ENCODE measurements at places on chromosomes 12 and 14.

DNA sequence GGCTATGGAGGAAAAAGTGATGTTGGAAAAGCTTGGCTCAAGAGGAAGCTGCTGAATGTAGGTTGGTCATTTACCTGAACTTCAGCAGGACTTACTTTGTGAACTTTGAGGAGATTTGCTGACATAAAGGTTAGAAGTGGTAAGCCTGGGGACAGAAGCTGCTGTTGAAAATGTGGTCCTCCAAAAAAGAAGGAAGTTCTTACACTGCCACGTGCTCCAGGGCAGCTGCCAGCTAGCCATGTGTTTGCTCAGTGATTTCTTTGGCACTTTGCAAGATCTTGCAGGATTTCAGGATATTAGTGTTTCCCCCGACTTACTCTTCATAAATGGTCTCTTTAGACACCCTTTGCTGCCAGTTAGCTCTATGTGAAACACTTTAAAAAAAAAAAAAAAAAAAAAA is 14.8 kb upstream of the DYRK2 start:
- no peak for DNase-seq

DNA sequence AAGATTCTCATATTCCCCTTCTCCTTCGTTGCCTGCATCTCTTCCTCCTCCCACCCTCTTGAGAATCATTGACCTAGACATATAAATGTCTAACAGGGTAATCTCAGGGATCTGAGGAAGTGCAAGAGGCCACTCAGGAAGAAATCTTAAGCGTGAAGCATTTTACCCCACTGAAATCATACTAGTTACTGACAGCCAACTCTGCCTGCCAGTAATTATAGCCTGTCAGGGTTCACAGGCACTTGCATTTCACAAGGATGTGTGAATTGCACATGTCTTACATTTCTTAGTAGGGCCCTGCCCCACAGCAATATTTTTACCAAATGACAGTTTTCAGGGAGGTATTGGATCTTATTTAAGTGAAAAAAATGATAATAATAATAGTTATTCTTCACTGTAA is 127.2 kb downstream of the SLC15A5 start:
- DNase-seq = no peak

GRCh38 chr12:127640181-127640886 is 626.6 kb upstream of the TMEM132C start:
- DNase-seq = no peak

DNA sequence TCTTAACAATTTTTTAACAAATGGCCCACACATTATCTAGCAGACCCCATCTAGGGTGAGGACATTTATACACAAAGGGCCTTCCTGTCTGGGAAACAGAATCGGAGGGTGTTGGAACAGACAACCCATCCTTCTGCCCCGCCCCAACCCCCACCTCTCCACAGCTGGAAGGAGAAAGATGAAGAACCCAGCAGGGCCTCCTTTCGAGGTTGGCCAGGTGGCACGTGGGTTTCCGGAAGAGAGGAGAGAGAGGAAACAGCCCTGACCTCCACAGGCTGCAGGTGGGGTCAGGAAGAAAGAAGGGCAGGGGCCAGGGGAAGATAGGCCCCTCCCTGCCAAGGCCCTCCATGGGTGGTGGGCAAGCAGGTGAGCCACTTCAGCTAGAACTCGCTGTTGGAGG is 57.2 kb downstream of the LRRC74A start:
- no peak for DNase-seq

GRCh38 chr14:73817020-73817655 is 34.5 kb upstream of the PTGR2 start:
- DNase-seq = no peak

- peak; percentile 55 for DNase-seq
Observed at GRCh38 chr12:12714276-12715021, 2.7 kb upstream of the CDKN1B start.

DNA sequence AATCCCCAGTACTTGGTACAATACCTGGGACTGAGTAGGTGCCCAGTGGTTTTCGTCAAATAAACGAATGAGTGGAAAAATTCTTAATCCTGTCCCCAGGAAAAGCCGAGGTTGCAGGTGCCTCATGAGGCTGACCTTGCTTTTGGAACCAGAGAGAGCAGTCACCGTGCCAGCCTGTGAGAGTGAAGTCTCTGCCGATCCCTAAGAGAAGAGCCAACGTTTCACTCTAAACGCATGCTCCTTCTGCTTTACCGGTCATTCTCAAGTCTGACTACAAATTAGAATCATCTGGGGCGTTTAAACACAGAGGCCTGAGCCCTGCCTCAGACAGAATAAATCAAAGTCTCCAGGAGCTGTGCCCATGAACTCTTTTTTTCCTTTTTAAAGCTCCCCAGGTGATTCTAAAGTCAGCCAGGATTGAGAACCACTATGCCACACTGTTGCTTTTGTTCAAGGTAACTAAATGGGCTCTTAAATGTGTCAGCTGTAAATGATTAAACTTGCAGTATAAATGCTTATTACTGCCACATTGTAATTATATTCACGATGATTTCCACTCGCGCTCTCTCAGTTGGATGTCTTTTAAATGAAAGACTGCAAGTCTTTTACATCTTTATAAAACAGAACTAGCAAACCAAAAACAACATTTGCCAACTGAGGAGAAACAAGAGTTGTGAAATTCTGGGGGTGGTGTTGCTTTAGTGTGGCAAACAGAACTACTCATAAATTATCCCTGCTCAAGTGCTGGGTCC is 26.9 kb downstream of the TCP11L2 start:
- no peak for DNase-seq

- DNase-seq = no peak
Observed at GRCh38 chr14:100191584-100192249, 32.3 kb upstream of the DEGS2 start.

DNA sequence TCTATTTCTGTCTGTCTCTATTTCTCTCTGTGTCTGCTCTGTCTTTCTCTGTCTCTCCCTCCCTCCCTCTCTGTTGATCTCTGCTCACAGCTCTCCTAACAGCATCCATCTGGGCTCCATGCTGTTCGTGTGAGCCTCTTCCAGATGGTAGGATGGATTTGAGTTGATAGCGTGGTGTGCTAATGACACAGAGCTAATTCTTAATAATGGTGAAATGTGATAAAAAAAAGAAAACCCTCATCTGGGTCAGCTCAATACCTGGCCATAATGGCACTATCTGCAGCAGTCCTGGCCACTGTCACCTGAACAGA is 96.4 kb downstream of the AACS start:
- no peak for DNase-seq

DNA sequence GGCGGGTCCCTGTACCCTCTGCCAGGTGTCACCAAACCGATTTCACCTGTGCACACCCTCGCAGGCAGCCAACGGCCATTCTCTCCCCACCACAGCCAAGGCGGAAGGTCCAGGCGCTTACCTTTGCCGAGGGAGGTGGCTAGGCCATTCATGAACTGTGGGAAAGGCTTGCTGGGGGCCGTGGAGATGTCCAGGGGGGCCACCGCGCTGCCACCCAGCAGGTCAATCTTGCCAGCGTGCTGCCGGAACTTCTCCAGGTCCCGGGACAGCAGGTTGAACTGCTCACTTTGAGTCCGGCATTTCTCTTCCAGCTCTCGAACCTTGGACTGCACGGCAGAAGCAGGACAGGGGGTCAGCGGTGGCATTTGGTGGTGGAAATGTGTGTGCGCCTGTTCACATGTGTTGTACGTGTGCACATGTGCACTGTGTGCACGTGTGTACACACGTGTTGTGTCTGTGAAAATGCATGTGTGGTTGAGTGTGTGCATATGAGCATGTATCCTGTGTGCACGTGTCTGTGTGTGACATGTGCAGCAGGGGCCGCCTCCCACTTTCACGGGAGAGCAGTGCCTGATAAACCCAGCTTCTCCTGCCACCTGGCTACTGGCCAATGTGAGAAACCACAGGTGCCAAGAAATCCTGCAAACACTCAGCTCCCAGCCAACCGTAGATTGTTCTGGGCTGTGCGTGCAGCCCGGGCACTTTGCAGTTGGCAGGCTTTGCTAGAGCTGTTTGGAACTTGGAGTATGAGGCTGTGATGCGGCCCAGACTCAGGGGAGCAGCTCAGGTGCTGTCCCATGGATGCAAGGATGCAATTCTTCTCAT is 118.9 kb downstream of the PIWIL1 start:
- DNase-seq = no peak

DNA sequence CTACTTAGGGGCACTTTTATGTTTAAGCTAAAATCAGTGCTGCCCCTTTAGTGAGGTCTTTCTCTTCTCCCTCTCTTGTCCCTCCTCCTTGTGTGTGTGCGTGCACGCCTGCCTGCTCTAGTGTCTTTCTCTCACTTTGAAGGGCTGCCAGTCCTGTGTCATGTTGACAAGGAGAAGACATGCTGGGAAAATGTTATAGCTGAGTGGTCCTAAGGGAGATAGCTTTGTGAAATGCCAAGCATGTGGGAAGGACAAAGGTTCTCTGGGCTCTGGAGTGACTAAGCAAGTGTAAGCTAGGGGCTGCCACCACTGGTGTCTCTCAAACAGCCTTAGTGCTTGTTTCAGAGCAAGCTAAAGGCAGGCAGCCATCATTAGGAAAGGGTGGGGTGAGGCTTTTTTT is 108.4 kb downstream of the EMP1 start:
- DNase-seq = no peak

DNA sequence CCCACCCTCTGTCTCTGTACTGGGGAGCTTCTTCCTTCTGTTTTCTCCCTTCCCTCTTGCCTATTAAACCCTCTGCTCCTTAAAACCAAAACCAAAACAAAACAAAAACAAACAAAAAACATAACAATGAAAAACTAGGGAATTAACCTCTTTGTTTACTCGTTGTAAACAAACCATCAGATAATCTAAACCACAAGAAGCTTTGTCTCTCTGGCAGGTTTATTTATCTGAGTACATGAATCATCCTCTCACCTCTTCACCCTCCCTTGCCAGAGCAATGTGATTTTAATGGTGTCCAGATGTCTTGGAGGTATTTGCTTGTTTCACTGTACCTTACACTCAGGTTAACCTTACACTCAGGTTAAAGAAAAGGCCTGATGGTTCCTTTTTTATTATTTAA is 66.1 kb downstream of the DYRK2 start:
- no peak for DNase-seq

- no peak for DNase-seq
Observed at GRCh38 chr12:49026101-49026500, 7.5 kb upstream of the PRKAG1 start.

- no peak for DNase-seq
Observed at GRCh38 chr14:42535397-42535796, 928.7 kb downstream of the LRFN5 start.

DNA sequence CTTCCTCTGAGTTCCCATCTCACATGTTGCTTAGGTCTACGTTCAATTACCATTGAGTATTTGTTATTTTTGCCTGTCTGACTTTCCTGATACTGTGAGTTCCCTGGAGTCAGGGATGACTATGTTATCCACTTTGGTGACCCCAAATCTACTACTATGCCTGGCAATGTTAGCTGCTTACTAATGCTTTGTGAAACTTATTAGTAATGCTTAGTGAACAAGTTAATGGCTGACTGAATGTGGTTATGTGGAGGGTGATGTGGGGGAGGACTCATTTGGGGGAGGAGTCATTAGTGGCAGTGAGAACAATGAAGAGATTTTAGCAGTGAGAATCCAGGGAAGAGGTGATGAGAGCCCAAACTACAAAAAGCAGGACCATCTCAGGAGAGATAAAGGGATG is 121.6 kb downstream of the KTN1 start:
- no peak for DNase-seq

- DNase-seq = no peak
Observed at GRCh38 chr14:89212386-89213235, 204.4 kb downstream of the FOXN3 start.

DNA sequence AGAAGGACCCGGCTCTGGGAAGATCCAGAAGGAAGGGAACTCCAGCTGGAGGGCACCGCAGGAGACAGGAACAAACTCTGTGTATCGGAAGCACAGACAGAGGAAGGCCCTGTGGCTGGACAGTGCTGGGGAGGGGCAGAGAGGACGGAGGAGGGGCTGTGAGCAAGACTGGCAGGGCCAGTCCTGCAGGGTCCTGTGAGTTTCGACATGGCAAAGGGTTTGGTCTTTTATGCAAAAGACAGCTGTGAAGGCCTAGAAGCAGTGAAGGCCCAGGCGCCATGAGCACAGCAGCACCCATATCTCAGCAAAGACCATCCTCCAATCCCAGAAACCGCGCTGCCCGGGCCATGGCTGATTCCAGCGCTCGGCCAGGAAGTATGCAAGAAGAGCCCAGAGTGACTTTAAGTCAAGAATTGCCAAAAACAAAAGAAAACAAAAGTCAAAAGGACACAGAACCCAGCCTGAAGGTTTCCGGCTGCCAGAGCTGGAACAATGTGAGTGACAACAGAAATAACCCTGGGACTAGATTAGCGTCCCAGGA is 126.5 kb downstream of the NCOR2 start:
- DNase-seq = no peak

- DNase-seq = no peak
Observed at GRCh38 chr12:72011374-72011773, 72.7 kb downstream of the TPH2 start.

DNA sequence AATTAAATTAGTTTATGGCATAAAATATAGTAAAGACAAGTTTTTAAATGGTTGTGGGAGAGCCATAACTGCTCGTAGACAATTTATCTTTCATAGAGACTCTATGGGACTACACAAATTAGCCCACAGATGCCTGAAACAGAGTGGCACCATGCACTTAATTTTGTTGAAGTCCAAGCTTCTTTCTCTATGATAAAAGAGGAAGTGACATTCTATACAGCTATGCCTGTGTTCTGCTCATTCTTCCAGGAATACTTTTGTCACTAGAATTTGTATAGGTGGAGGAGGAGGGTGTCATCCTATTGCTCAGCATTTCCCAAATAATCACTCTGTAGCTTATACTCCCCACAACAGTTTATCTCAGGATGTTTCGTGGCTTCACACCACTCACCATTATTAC is 43.7 kb upstream of the KICS2 start:
- DNase-seq = no peak

DNA sequence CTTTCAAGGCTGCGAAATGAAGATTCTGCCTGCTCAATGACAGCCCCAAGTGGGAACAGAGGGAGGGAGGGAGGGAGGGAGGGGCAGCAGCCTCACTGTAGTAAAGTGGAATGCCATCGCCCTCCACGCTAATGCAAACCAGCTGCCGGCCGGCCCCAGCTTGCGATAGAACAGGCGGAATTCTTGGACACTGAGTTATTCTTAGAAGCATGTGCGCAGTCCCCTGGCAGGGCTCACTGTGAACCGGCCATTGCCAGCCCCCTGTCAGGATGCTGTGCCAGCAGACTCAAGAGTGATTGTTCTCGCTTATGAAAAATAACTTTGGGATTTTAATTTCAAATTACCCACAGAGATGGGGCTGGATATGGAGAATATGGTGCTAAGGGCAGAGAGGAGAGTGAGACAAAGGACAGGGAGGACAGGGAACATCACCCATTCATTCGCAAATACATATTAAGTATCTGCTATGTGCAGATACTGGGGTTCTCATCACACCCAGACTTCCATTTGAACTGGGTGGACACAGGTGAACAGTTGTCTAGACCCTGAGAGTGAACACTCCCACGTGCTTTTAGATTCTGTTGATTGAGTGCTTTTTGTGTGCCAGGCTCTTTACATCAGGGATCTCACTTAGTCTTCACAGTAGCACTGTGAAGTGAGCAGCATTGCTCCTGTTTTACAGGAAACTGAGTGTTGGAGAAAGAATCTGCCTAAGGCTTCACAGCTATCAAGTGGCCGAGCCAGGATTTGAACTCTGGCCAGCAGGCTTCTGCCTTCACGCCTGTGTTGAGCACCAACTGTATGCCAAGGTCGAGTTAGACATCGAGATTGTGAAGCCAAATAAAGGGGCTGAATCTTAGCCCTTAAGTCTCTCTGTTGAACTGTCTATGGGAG is 192.9 kb downstream of the C12orf75 start:
- no peak for DNase-seq

GRCh38 chr12:93727195-93727811 is 50.1 kb downstream of the CRADD start:
- DNase-seq = no peak

- DNase-seq = no peak
Observed at GRCh38 chr12:105253866-105254513, 18.0 kb upstream of the APPL2 start.

GRCh38 chr12:5577211-5577612 is 145.3 kb downstream of the NTF3 start:
- DNase-seq = no peak
